Effector CD4-positive, alpha-beta T cell (primary cell): ENCODE measurements at places on chromosomes 12 and 14.

DNA sequence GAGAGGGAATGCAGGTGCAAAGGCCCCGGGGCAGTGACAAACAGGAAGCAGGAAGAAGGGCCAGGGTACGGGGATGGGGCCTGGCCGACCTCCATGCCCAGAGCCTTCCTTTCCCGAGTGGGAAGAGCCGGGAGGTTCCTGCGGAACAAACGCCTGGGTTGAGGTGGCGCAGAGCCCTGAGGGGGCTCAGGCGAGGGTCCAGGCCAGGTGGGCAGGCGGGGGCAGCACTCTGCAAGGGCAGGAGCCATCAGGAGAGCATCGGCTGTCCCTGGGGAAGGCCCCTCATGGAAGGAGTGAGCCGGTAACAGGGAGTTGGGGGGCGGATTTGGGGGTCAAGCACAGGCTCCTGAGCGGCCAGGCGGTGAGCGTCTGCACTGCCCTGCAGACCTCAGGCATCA lies 18.1 kb upstream of the FBRSL1 start:
- no peak for DNase-seq

GRCh38 chr12:115062741-115063140 lies 378.8 kb upstream of the TBX3 start:
- no peak for DNase-seq

GRCh38 chr12:125329239-125330102 lies 264.2 kb downstream of the AACS start:
- DNase-seq = no peak

DNA sequence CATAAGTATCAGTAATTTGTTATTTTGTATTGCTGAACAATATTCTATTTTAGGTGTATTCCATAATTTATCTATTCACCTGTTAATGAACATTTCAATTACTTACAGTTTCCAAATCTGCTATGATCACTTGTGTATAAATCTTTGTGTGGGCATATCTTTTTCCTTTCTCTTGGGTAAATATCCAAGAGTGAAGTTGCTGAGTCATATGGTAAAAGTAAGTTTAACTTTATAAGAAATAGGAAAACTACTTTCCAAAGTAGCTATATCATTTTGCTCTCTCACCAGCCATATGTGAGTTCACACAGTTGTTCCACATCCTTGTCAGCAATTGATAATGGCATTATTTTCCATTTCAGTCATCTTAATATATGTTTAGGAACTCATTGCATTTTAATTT lies 66.6 kb upstream of the KITLG start:
- DNase-seq = no peak

- DNase-seq = no peak
Observed at GRCh38 chr12:49882851-49883464, 20.7 kb downstream of the FAIM2 start.

GRCh38 chr14:49017447-49017846 lies 568.7 kb downstream of the RPS29 start:
- DNase-seq = no peak

GRCh38 chr12:124938587-124938986 lies 24.1 kb upstream of the UBC start:
- DNase-seq = no peak

DNA sequence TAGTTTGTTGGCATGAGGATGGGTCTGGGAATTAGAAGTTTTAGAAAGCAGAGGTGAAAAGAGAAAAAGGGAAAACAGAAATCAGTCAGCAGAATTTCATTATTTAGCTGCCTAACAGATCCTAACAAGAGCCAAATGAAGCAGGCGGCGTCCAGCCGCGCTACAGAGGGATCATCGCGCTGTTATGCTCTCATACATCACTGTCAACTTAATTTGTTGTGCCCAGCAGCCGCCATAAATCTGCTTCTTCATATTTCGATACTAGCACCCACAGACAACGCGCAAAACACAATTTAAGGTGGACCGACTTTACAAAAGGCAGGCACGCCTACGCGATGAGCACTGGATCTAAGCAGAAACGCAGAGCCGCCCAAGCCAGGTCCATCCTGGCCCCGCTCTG lies 66.7 kb downstream of the SETD3 start:
- DNase-seq = no peak

- DNase-seq = no peak
Observed at GRCh38 chr12:19238540-19238939, 109.0 kb downstream of the PLEKHA5 start.

GRCh38 chr14:23538785-23539184 lies 12.8 kb downstream of the ZFHX2 start:
- DNase-seq = no peak

- DNase-seq = no peak
Observed at GRCh38 chr12:65603438-65604351, 220.6 kb upstream of the HMGA2 start.

DNA sequence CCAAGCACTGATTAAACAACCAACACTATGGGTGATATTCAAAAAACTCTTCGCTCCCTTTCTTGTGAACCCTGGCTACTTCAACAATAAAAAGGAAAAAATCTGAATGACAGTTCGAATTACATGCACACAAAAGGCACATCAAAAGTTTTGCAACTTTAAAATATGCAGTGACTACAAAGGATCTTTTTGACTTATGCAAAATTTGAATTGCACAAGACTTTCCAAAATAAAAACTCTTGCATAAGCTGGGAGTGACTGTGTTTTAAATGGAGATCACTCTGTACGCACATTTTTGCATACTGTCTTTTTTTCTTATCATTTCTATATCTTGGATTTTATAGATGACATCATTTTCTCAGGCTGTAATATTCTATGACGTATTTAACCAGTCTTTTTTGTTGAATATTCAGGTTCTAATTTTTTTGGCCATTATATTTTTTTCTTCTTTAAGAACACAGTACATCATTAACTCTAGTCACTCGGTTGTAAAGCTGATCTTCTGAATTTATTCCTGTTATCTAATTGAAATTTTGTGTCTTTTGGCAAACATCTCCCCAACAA lies 667.6 kb upstream of the TBX3 start:
- DNase-seq = no peak

DNA sequence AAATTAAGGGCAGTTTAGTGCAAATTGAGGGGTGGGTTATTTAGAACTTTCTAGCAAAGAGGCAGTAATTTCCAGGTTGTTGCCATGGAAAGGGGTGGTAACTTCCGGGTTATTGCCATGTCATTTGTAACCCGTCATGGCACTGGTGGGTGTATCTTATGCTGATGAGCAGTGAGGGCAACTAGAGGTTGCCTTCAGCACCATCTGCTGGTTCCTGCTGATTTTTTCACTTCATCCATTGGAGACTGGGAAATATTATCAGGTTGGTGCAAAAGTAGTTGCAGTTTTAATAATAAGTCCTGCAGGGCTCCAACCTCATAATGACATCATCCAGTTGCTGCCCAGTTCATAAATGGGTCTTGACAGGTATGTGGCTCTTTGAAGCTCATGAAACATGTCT lies 24.4 kb upstream of the SERPINA4 start:
- DNase-seq = no peak

DNA sequence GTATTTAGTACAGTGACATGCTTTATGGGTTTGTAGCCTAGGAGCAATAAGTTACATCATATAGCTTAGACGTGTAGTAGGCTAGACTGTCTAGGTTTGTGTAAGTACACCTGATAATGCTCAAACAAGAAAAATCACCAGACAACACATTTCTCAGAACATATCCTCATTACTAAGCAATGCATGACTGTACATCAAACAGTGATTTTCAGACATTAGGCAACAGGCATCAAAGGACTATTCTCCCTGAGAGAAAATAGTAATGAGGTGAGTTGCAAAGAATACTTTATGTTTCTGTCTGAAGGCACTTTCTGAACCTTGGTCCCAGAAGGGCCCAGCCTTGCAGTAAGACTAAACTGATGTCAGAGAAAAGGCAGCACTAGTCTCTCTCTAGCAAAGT lies 48.4 kb upstream of the SYT10 start:
- DNase-seq = no peak

DNA sequence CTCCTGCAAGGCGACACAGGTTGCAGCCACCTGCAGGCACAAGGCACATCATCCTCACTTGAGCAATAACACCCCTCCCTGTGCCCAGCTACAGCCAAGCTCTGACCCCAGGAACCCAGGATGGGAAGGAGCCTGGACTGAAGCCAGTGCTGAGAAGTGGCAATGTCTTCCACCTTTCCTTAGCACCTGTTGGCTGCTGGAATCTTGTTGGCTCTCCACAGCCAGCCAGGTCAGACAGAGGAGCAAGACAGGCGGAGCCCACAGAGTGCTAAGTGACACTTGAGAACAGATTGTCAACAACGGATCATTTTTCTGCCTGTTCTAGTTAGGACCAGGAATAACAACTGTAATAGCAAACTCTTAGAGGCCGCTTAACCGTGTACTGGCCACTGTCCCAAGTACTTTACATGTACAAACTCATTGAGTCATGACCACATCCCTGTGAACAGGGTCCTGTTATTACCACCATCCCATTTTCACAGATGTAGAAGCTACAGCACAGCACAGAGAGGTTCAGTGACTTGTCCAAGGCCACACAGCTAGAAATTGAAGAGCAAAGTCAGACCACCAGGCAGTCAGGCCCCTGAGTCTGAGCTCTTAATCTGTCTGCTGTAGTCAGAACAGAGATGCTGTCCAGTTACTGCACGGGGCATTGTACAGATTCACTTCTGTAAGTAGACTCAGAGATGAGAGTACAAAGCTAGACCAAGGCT lies 45.6 kb downstream of the RNFT2 start:
- no peak for DNase-seq

DNA sequence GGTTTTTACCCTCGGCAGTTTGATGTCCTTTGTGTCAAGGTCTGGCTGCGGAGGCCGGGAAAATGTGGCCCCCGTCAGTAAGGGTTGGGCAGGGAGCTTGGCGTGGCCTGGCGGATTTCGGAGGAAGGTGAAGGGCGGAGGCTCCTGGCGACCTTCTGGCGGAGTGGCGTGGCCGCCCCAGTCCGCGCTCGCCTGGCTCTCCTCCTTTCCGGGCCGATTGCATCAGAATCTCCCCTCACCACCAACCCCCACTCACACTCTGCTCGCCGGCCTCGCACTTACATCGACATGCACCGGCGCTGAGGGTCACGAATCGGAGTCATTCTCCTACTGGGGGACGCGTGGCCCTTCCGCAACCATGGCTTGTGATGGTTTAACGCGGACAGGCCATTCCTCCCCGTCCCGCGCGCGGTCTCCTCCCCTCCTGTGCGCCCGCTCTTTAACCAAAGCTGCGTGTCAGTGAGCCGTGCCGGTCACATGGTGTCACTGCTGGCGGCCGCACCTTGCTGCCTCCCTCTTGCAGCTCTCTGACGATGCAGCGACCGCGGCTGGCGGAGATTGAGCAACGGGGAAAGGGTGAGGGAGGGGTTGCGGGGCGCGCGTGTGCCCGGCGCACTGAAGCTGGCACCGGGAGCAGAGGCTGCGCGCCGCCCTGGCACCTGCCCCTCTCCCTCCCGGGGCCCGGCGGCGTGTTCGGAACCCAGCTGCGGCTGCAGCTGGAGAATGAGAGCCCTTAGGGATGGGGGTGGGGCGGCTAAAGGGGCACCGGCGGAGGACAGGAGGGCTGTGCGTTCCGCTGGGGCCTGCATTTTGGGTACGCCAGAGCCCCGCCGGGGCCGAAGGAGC lies at the start of gene SLC38A1:
Gene SLC38A1 (minus strand): TSS at position 461 of the 846 bp plus-strand sequence. CDS start 29,243 bp downstream, outside the sequence.
- DNase-seq = peak; percentile 89

GRCh38 chr14:95313190-95313589 lies 6.5 kb downstream of the CLMN start:
- no peak for DNase-seq

DNA sequence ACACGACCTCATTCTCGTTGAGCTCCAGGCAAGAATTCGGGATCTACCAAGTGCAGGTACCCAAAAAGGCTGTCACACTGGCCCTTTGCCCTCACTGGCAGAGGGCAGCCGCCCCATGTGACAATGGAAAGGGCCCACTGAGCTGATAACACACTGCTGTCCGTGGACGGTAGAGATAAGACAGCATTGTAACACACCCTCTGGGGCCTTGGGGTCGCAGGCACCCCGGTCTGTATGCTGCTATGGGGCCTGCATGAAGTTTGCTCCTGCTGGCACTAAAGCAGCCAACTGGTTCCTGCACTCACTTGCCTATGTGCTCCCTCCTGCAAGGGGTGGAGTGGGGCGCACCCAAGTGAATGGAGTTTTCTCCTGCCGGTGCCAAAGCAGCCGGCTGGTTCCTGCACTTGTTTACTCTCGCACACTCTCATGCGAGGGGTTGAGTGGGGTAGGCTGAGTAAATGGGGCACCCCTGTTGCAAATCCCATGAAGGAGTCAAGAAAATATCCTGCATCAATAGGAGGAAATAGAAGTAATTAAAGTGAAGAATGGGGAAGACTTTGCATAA lies 477.9 kb downstream of the ATP23 start:
- no peak for DNase-seq

DNA sequence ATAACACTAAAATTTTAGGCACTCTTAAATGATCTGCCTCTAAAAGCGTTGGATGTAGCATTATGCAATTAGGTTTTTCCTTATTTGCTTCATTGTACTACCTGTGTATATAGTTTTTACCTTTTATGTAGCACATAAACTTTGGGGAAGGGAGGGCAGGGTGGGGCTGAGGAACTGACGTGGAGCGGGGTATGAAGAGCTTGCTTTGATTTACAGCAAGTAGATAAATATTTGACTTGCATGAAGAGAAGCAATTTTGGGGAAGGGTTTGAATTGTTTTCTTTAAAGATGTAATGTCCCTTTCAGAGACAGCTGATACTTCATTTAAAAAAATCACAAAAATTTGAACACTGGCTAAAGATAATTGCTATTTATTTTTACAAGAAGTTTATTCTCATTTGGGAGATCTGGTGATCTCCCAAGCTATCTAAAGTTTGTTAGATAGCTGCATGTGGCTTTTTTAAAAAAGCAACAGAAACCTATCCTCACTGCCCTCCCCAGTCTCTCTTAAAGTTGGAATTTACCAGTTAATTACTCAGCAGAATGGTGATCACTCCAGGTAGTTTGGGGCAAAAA lies 4.1 kb downstream of the CDKN1B start:
- DNase-seq = no peak

DNA sequence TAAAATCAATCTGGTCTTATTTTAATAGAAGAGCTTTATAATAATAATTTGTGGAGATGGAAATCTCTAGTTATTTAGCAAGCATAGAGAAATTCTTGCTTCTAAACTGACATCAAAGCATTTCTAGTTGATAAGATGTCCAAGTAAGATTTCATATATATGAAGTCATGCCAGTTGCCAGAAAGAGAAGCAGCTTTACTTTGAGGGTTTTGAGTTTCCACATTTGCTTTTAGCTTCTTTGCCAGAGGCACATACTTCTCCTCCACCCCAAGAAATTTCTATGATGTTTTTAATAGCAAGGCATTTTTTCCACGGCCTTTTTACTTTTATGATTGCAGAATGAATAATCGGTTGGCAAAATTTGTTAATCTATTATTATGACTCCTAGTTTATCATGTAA lies 24.2 kb upstream of the YAF2 start:
- no peak for DNase-seq
